Right ventricle myocardium superior (tissue), 1 donor: ENCODE measurements at places on chromosomes 12 and 14.
A peak's percentile ranks its signal among the peaks of the same experiment; 100 is the strongest.

DNA sequence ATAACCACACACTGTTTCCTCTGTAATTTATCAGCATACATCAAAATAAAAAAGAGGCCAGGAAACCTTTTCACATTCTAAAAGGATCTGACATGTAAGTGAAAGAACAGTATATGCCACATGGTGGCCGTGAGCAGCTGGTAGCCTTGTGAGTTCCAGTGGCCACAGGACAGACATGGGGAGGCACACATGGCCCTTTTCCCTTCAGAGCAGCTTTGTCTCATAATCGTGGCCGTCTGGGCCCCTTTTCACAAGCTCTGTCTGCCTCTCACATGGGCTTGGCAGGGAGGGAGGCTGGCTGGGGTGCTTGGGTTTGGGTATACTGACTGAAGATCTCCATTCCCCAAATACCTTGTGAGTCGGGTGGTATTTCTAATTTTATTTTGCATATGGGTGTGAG, 1.5 kb upstream of the ZDHHC22 start:
- DNase-seq = no peak

- DNase-seq = no peak
Observed at GRCh38 chr12:84636801-84637290, 275.8 kb downstream of the SLC6A15 start.

GRCh38 chr12:39372204-39372925, 70.6 kb downstream of the KIF21A start:
- DNase-seq = no peak

- peak; percentile 65 for DNase-seq
Observed at GRCh38 chr14:75905147-75905904, 76.5 kb downstream of the TGFB3 start.

GRCh38 chr14:90549794-90550641, 153.2 kb downstream of the CALM1 start:
- DNase-seq = no peak

DNA sequence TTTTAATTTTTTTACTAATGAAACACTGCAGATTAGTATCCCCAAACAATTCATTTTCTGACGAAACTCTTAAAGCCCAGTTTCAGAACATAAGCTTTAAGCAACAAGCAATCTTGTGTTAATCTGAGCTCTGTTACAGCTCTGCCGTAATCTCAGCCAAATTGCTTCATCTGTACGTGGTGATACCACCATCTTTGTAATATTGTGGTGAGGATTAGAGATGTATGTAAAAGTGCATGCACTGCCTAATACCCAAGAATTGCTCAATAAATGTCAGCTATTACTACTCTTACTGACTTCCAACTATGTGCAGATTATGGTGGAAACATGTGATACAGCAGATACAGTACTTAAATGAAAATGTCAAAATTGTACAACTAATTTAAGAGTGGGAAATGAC, 1.8 kb downstream of the AKAP5 start:
- no peak for DNase-seq

DNA sequence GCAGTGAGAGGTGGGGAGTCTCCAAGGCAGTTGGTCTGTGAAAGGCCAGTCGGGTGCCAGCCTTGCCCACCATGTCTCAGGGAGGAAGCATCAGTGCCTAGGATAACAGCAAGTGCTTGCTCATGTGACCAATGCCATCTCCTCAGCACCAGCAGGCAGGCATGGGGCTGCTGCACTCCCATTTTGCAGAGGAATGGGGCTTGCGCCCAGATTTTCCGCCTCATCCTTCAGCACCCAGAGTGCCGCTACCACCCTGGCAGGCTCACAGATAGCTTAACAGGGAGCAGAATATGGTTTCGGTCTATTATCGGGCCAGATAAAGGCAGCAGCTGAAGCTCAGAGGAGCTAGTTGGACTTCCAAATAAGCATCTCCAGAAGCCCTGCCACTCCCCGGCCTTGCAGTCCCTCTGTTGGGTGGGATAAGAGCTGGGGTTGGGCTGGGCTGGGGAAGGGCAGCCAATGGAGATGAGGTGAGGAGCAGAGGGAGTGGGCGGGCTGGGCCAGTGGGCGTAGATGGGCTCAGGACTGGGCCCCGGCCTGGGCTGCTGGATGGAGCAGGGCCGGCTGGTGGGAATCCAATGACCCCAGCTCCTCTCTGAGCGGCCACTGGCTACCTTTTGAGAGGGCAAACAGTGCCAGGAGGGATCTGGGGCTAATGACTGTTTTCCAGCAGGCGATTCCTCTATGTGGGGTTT, 8.4 kb upstream of the KRT80 start:
- peak; percentile 22 for DNase-seq

GRCh38 chr14:34034447-34035176, 83.7 kb upstream of the EGLN3 start:
- DNase-seq = no peak

GRCh38 chr14:58705066-58705465, 67.3 kb downstream of the DACT1 start:
- DNase-seq = peak; percentile 56

GRCh38 chr12:40586823-40587222, 105.4 kb upstream of the CNTN1 start:
- no peak for DNase-seq

DNA sequence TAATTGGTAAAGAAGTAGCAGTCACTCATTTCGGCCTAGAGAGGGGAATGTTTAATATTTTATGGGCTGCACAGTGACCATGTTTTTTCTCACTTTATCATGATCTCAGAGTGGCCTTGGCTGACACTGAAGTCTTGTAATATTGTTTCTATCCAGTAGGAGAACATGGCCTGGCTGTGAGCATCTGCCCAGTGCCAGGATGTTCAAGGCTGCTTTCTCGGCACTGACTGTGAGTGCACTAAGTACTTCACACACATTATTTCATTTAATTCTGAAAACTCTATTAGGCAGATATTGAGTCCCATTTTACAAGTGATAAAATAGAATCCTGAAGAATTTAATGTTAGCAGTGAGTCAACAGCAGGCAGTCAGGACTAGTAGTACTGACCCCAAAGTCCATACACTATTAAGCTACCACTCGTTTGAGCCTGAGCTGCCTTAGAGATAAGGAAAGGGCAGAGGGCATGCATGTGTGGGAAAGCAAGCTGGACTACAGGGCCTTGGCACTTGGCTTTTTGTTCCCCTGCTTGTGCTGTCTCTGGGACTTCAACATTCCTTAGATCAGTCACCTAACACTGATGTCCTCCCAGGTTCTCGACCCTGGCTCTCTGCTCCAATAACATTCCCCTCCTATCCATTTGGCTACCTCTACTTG, 42.2 kb upstream of the APPL2 start:
- DNase-seq = no peak

DNA sequence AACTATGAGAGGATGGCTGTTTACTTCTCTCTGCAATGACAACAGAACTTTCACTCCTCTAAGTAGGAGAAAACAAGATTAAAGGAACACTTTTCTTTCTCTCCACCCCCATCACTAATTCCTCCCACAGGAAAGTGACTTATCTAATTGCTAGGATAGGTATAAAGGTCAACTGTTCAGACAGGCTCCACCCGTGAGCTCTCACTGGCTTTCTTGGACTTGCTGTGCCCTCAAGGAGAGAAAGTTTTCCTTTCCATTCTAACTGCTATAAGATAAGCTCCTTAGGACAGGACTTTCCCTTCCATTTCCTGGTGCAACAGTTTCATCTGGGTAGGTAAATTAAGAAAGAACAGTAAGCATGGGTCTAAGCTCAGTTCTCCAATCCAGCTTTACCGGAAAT, 4.8 kb downstream of the SLC41A2 start:
- DNase-seq = no peak

- no peak for DNase-seq
Observed at GRCh38 chr14:50198499-50198898, 32.9 kb downstream of the SOS2 start.

GRCh38 chr14:72513965-72514659, 379.8 kb downstream of the DPF3 start:
- no peak for DNase-seq
